Transverse colon (tissue), 4 donors: ENCODE measurements at places on chromosomes 12 and 14.
A peak's percentile ranks its signal among the peaks of the same experiment; 100 is the strongest.

- no peak for DNase-seq
These were observed 281.9 kb upstream of the NAV3 start for GRCh38 chr12:77548797-77549196.

DNA sequence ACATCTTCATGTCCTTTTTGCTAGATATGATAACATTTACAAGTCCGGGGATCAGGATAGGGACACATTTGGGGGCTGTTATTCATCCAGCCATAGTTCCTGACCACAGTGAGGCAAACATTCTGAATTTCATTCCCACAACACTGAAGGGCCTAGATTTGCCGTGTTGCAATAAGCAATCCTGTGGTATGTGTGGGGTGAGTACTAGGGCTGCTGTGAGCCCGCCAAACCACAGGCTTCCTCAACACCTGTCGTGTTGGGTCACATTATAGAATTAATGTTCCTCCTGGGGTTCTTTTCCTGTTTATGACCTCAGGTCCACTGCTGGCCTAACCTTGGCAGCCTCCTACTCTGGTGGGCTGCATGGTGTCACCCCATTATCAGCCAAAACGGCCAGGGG lies 119.2 kb downstream of the TBC1D30 start:
- no peak for DNase-seq

- DNase-seq = peak; percentile 72
These were observed 6.5 kb downstream of the C12orf43 start for GRCh38 chr12:121009741-121010140.

DNA sequence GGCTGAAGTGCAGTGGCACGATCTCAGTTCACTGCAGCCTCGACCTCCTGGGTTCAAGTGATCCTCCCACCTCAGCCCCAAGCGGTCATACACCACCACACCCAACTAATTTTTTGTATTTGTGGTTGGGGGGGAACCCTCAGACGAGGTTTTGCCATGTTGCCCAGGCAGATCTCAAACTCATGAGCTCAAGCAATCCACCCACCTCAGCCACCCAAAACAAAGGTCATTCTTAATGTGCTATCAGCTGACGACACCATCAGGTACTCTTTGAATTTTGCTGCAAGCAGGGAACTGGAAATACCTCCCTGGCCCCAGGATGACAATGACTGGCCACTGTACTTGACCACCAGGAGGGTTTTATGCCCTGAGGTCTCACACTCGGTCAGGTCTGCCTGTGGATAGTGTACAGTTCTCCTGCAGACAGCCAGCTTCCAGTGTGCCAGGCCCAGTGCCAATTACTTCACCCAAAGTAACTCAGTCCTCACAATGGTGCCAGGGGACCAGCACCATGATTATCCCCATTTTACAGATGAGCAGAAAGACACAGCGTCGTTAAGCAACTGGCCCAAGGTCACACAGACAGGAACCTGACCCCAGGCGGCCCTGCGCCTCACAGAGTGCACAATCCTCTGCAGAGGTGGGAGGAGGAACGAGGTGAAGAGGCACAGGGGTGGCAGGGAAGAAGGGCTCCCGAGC lies 42.9 kb downstream of the ITPK1 start:
- no peak for DNase-seq

GRCh38 chr12:113889076-113889475 lies 77.0 kb downstream of the RBM19 start:
- no peak for DNase-seq
